ENCODE measurements at places on chromosomes 4 and X. TPM values are rescaled to one million over a fixed set of nuclear protein-coding genes. Genes with fewer than 3 reads are reported as not detected.

DNA sequence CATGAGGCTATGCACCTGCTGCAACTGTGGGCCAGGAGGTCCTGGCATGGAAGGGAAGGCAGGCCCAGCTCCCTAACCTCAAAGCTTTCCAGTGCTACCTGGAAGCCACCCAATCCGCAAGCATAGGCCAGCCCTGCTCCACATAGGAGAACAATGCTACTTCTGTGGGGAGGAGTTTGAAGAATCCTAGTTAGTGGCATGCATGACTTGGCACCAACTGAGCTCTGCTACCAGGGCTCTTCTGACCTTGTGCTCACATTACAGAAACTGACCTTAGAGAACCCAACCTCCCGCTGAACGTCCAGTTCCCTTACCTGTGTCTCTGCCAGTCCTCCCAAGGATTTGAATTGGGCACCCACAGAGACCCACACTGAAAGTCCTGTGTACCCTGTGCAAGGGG is 58.8 kb downstream of the USP46 start:
- no peak for DNase-seq

DNA sequence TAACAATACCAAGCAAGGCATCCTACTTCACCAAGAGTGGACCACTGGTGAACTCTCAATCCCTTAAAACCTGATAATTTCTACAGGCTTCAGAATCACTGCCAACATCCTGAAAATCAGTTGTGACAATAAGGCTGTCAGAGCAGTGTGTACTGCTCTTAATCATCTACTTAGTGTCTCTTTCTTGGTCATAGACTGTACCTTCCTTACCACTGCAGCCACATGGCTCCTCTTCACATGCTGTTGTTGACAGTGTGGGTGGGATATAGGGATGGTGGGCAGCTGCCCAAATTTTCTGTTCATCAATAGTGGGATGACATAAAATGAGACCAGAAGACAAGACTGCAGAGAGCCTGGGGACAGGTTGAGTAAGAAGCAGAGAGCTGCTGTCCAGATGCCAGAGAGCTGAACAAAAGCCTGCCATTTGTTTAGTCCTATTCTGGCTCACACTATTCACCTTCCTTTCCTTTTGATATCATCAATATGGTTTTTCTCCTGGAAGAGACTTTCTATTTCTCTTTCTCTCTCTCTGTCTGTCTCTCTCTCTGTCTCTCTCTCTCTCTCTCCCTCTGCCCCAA is 178.9 kb downstream of the MGST2 start:
- no peak for DNase-seq

DNA sequence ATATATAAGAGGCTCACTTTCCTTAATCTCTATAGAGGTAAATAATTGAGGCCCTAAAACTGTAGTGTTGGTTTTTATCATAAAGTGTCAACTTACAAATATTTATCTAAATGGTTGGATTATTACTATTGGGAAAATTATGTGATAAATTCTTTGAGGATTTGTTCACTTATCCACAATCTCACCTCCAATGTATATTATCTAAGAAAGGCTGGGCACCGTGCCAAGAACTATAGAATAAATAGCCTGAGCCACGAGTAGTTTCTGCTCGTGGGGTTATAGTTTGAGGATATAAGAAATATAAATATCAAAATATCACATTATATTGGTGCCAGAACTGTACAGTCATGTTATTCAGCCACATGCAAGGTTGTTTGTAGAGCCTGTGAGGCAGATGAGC is 177.9 kb downstream of the VEGFC start:
- DNase-seq: no peak

- DNase-seq: no peak
These were observed 230.9 kb downstream of the C4orf33 start for GRCh38 chr4:129326571-129327460.

GRCh38 chr4:5656415-5656814 is 51.9 kb downstream of the EVC2 start:
- no peak for DNase-seq

- no peak for DNase-seq
These were observed 24.9 kb downstream of the PCDH7 start for GRCh38 chr4:30744957-30745640.

DNA sequence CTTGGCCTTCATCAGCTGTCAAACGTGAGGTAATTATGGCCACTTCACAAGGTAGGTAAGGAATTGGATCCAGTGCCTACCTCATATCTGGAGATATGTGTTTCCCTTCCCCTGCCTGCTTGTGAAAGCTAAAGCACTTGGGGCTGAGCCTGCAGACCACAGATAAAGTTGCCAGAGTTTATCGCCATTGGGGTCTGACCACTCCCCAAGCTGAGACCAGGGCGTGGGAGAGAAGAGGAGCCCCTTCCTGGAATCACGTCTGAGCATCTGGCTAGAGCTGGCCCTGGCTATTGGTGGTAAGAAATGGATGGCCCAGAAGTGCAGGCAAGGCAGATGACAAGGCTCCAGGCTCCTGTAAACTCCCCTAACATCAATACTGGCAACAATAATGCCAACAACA is 2.7 kb downstream of the ALAS2 start:
- no peak for DNase-seq

DNA sequence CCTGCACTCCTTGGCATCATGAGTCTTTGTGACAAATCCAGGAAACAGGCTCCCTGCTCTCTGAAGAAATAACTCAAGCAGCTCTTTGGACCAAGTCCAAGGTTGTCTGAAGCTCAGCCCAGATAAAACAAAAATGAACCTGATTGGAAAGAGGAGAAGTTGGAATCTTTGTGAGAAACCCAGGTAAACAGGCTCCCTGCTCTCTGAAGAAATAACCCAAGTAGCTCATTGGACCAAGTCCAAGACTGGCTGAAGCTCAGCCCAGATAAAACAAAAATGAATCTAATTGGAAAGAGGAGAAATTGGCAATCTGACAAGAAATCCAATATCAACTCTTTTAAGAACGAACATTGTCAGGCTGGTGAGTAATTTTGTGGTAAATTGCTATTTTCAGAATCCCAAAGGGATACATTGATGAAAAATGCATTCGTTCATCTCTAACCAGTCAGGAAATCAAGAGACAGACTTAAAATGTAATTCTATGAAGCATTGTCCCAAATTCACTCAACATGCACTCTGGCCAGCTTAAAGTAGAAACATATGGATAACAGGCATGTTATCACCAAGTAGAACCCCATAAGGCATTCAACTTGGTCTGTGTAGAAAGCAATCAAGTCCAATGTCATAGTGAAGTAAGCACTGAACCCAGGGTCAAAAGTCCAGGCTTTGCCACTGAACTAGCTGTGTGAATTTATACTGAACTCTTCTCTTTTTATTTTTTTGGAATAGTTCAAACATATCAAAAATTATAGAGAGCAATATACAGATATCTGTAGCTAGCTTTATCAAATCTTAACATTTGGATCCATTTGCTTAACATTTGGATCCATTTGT is 16.8 kb upstream of the NFXL1 start:
- no peak for DNase-seq

GRCh38 chrX:77900688-77901087 is 1.4 kb downstream of the COX7B start:
- DNase-seq: no peak

DNA sequence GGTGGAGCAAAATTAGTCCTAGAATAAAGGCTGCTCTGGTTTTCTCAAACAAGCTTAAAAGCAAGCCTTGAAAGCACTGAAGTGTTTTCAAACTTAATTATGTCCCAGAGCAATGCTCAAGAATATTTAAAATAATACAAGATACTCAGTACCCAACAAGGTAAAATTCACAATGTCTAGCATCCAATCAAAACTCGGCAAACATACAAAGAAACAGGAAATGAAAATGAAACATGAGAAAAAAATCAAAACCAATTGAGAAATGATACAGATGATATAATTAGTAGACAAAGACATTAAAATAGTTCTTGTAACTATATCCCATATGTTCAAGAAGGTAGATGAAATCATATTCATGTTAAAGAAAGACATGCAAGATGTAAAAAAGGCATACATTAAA is 45.0 kb upstream of the MAML3 start:
- DNase-seq: no peak

- DNase-seq: no peak
These were observed 21.6 kb downstream of the CLDN34 start for GRCh38 chrX:9988762-9989161.

DNA sequence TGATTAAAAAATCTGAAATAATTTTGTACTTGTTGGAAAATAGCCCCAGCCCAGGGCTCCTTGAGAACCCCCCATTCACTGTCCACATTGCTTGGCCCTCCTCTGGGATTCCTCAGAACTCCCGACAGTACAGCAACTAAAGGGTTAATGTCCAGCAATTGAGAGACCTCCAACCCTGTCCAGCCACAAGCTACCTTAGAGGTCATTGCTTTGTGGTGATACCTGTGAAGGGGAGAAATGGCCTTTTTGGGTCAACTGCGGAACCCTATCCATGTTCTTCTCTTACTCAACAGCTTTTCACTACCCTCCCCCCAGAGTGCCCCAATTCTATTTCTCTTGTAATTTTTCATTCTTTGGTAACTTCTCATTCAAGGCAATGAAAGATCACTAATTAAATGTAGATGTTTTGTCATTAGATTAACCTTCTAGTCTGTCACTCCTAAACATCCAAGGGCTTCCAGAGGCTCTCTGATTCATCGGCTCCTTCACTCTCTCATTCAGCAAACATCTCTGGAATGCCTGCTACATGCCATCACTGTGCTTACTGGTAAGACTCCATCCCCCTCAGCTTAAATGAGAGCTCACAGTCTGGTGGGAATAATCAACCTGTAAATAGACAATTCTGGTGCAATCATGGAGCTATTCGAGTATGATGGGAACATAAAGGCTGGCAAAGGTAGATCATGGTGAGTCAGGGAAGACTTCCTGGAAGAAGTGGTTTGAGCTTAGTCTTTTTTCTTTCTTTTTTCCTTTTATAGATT is 241.4 kb upstream of the PGRMC2 start:
- DNase-seq: no peak

- DNase-seq: no peak
These were observed 57.5 kb downstream of the FAM13A start for GRCh38 chr4:88999392-88999930.

GRCh38 chr4:152957437-152958171 is 21.5 kb downstream of the FHDC1 start:
- no peak for DNase-seq

- DNase-seq: no peak
These were observed 755.1 kb upstream of the IGFBP7 start for GRCh38 chr4:57865264-57865663.

DNA sequence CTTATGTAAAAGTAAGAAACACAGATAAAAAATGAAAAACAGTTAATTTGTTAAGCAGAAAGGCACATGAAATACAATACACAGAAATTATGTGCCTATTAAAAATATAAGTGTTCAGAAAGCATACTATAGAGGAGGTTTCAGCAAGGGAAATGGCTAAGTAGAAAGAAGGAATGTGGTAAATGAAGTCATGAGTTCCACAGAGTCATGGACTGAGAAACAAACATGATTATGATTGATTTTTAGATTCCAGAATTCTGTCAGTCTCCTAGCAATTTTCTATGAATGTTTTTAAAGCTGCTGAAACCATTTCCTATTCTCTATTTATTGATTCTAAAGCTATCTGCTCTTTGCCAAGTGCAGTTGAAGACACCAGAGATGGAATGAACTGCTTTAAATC is 1398.4 kb downstream of the ARAP2 start:
- no peak for DNase-seq

GRCh38 chrX:11215191-11215921 is 77.9 kb upstream of the AMELX start:
- no peak for DNase-seq

- DNase-seq: no peak
These were observed 893.6 kb downstream of the ADGRL3 start for GRCh38 chr4:62093735-62094134.

DNA sequence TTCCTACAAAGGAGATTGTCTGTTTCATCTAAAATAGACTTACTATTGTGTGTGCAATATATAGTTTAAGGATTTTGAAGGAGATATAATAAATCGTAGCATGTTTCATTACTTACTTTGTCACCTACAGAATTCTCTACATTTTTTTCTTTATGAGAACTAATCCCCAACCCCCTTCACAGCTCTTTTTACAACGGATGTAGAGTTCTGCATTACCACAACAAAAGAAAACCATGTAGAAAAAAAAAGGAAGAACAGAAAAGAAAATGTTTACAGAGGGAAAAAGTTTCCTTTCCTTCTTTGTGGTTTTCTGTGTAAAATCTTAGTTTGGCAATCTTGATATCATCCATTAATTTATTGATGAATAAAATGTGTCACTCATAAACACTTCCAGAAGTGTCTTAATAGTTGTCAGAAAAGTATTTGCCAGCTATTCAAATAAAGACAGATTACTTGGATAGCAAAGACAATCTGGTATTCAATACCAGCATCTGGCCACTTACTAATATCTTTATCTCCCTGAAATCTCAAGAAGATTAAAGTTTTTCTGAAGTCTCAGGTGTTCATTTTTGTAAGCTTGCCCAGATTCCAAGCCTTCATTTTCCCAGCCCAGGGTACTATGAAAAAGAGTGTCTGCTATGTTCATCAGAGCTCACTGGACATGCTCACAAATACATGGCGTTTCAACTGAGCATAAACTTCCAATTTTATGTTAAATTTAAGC is 806.8 kb downstream of the PCDH19 start:
- DNase-seq: no peak

GRCh38 chrX:36534900-36535299 is 473.3 kb upstream of the FAM47C start:
- no peak for DNase-seq

GRCh38 chr4:28226962-28227361 is 1366.3 kb downstream of the STIM2 start:
- DNase-seq: no peak

DNA sequence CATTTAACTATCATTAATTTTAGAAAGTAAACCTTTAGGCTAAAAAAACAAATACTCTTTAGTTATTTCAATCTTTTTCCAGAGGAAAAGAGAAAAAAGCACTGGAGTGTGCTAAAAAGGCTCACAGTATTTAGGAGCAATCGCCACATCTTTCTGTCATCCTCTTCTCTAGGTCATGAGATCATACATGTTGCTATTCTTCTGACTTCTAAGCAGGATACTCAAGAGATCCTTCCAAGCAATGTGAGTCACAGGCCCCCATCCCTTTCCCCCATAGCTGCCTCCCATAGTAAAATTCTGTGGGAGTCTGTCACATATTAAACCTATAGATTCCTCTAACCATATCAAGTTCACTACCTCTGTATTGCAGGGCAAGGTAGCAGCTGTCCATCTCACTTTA is 7.7 kb downstream of the EDNRA start:
- no peak for DNase-seq

- no peak for DNase-seq
These were observed 94.0 kb upstream of the TBL1X start for GRCh38 chrX:9370893-9371292.

KLKB1 gene
- total RNA-seq: 0.20 TPM

MAOA gene
- 2.7 TPM for total RNA-seq

SMIM10 gene
- 0.86 TPM for total RNA-seq

USO1 gene
- 30.1 TPM for total RNA-seq

CPLX1 gene
- 0.58 TPM for total RNA-seq

CT83 gene
- not detected for total RNA-seq

FDCSP gene
- not detected for total RNA-seq

SYP gene
- 3.8 TPM for total RNA-seq

EVC2 gene
- 0.63 TPM for total RNA-seq

PRKX gene
- total RNA-seq: 29.5 TPM

TENM3 gene
- total RNA-seq: 0.14 TPM

NOX1 gene
- not detected for total RNA-seq

IGFBP7 gene
- 0.56 TPM for total RNA-seq

CITED1 gene
- total RNA-seq: not detected

ELMOD2 gene
- total RNA-seq: 11.2 TPM

Data from activated T-cell treated with anti-CD3 and anti-CD28 coated beads, Interleukin-2, amount 50 U/mL, for 4 hours (primary cell).